DMS153 (cell line): ENCODE measurements at places on chromosomes 16 and 17.

DNA sequence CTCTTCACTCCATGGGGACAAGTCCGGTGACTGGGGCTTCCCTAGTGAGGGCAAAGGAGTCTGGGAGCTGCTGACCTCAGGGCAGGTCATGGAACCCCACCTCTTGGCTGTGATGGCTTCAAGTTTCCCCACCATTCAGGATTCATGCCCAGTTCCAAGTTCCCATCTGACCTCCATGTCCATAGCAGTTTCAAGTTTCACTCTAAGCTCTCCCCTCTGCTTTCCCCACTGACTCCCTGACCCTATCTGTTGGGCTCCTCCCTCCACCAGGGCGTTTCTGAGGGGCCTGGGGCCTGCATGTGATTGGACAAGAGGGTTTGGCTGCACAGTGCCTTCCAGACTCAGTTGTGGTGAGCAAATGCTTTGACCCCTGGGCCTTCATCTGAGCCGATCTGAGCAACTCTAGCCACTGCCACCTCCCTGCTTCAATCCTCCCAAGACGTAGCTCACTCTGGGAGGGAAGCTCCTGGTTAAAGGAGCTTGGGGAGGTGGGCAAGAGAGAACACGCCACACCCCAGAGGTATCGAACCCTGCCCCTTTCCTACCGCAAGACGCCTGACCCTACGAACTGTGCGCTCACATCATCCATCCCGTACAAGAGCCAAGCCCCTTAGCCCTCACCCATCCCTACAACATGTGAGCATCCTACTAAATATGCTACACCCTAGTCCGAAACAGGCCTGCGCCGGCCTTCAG, 8.3 kb downstream of the ZNF629 start:
- DNase-seq = no peak

- DNase-seq = no peak
These were observed 104.6 kb downstream of the OR1D5 start for GRCh38 chr17:2958706-2959222.

DNA sequence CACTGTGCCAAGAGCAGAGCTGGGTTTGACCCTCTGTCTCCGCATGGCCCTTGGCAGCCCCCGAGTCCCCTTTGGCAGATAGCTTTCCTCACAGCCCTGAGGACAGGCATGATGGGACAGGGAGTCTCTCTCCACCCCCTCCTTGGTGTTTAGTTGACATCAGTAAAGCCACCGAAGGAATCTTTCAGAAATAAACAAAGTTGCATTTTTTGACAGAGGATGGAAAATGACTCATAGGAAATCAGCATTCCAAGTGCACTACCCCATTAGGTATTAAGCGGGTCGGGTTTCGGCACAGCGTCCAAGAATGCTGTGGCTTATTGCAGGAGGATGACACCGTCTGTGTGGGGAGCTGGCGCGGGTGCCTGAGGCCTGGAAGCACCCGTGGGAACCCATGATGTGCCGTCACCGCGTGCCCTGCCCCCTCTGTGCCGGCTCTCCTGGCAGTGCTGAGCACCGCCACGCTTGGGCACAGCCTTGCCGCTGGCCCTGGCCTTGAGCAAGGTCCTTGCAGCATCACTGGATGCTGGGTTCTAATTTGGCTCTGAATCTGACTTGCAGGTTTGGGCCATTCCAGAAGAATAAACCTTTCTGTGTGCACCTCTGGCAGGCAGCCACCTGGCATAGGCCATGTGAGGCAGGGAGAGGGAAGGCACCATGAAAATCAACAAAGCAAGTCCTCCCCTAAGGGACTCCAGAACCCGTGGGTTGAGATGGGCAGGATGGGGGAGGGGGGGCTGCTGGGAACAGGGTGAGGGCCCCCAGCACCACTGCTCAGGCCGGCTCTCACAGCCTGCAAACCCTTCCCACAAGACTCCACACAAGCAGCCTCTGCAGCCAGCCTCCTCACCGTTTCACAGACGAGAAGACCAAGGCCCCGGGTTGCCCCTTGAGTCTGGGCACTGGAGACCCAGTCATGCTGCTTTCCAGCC, 50.5 kb upstream of the ZNF469 start:
- no peak for DNase-seq

DNA sequence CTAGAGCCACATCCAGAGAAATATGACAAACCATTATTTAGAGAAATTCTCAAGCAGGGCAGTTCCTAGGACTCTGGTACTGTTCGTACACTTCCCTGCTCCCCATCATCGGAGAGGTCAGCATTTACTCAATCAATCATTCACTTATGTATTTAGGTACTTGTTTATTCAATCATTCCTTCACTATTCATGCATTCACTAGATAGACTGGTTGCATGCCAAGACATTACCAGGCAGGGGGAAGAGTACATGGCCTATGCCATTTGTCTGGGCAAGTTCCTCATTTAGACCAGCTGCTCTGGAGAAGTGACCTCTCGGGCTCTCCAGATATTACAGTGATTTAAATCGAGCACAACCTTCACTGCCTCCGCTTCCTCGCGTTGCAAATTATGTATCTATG, 603.4 kb downstream of the KCNJ2 start:
- no peak for DNase-seq

DNA sequence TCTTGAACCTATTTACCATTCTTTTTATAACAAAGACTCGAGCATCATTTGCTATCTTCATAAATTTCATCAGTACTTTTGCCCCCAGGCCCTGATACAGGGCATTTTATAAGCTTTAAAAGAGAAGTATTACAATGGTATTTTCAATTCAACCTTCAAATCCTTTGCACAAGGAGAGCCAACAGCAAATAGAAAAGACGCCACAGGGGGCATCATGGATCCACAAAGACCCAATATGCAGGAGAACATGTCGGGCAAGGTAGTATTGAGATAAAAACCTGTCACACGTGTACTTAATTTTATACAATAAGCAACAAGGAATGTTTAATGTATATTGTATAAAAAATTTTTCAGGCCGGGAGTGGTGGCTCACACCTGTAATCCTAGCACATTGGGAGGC, 10.2 kb downstream of the MAP3K14 start:
- no peak for DNase-seq

DNA sequence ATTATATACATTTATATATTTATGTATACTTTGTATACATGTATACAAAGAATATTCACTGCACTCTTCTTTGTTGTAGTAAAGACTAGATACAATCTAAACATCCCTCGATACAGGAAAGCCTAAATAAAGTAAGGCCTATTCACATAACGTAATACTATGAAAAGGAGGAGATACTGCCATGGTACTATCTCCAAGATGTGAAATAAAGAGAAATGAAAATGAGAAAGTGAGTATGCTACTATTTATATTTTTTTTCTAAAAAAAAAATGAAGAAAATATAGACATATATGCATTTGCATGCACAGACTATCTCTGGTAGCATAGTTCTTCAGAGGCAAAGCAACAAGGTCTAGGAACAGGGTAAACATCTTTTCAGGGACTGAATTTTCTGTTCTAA, 19.4 kb downstream of the CFDP1 start:
- DNase-seq = no peak

- no peak for DNase-seq
These were observed 8.8 kb upstream of the GJD3 start for GRCh38 chr17:40373324-40373723.

DNA sequence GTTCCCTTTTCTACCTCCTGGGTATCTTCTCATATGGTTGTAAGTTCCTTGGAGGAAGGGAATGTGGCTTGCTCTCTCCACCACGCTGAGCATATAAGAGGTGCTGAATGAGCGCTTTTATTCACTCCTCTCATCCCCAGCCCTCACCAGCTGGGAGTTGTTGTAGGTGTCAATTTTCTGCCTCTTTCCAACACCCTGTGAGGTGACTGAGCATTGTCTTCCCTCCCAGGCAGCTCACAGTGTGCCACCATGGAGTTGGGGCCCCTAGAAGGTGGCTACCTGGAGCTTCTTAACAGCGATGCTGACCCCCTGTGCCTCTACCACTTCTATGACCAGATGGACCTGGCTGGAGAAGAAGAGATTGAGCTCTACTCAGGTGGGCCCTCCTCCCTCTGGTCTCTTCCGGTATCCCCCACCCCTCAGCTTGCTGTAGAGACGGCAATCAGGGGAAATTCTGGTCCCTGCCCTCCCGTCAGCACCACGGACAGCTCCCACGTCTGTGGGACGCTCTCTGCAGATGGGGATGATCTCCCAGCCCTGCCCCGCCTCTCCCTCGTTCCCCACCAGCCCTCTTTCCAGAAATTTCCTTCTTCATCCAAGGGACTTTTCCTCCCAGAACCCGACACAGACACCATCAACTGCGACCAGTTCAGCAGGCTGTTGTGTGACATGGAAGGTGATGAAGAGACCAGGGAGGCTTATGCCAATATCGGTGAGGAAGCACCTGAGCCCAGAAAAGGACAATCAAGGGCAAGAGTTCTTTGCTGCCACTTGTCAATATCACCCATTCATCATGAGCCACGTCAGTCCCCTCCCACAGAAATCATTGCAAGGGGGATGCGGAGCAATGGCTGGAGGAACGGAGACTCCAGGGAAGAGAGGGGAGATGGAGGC, 18.3 kb downstream of the CIITA start:
- DNase-seq = no peak

- no peak for DNase-seq
These were observed 3.1 kb upstream of the ARL5C start for GRCh38 chr17:39169101-39169500.

- DNase-seq = no peak
These were observed 177.0 kb downstream of the IRF8 start for GRCh38 chr16:86075839-86076440.

DNA sequence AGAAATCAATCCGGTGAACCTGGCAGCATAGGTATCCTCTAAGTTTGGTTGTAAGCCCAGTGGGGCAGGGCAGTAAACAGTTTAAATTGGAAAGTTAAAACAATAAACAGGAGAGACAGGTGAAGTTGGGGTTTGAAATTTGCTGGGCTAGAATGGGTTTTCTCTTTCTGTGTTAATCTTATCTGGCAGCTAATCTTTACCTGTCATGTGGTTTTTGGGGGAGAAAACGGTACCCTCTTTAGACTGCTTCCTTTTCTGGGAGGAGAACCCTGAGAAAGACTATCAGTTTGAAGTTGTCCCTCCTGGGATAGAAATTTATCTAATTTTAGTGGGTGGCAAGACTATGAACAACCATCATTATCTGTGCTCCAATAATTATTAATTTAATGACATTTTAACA, 24.0 kb downstream of the CDH13 start:
- no peak for DNase-seq

- no peak for DNase-seq
These were observed 40.4 kb downstream of the LAT start for GRCh38 chr16:29025218-29025617.

DNA sequence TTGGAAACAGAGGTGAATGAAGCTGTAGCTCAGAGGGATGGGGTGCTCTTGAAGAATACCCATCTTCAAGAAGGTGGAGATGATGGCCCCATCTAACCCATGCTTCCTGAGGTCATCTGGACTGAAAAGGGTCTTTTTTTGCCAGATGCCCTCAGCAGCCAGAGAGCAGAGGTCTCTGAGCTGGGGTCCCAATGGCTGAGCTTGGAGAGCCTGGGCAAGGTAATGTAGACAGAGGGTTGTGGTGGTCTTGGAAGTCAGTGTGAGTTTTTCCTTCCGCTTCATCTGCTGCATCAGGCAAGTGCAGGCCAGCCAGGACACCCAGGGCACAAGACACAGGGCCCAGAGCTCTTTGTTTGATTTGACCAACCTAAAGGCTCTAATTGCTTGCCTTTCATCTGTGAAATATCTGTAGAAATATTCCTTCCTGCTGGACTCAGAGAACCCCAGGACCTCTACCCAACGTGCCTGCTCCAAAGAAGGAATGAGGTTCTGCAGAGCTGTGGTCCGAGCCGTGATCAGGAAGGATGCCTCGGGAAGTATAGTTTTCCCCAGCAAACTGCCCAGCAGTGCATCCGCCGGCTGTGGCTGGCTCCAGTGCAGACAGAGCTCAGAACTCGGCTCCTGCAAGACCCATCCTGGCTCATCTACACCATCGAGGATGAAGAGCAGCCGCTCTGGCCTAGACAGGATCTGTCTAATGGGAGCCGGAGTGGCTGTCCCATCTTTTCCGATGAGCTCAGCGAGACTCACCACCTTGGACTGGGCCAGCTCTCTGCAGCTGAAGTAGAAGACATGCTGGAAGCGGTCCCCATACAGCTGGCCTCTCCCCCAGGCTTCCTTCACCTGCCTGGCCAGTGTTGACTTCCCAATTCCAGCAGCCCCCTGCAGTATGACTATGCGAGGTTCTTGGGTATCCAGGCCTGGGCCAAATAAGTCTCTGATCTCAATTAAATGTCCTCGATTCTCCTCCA, 25.2 kb downstream of the NLRP1 start:
- DNase-seq = no peak

- DNase-seq = no peak
These were observed 288.7 kb downstream of the SOX9 start for GRCh38 chr17:72409405-72410002.

GRCh38 chr16:68490829-68491575, 42.7 kb upstream of the SMPD3 start:
- peak; percentile 76 for DNase-seq

DNA sequence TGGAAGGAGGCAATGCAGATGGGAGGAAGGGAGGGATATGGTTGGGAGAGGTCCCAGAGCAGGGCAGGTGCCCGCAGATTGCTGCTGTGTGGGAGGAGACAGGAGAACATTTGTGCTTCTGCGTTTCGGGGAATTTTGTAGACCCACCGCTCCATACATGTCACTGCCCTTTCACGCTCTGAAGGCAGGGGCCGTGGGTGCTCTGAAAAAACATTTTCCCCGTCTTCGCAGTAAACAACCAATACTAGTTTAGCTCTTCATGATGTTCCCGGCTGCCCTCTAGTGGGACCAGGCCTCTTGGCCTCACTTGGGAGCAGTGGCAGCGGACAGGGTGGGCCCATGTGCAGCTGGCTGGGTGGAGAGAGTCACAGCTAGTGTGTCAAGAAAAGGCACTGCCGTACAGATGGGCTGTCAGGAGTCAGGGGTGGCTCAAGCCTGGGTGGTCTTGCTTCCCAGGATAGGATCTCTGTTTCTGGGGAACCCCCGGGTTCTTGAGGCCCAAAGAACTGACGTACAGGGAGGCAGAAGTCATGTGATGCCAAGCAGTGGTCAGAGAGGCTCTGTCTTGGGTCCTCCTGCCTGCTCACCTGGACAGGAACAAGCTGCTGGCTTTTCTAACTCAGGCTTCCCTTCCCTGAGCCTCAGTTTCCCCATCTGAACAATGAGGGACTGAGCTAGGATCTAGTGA, 46.5 kb upstream of the CPNE2 start:
- no peak for DNase-seq

DNA sequence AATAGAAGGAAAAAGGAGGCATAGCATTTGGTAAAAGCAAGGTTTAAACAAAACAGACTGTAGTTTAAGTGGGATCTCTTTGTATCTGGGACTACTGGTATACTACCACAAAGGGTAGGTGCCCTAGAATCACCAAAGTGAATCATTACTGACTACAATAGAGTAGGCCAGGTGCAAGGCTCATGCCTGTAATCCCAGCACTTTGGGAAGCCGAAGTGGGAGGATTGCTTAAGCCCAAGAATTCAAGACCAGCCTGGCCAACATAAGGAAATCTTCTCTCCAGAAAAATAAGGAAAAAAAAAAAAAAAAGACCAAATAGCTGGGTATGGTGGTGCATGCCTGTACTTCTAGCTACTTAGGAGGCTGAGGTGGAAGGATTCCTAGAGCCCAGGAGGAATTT, 60.8 kb upstream of the CORO6 start:
- DNase-seq = no peak
